ENCODE measurements at places on chromosomes 2 and 18. TPM values are rescaled to one million over a fixed set of nuclear protein-coding genes. Genes with fewer than 3 reads are reported as not detected.

DNA sequence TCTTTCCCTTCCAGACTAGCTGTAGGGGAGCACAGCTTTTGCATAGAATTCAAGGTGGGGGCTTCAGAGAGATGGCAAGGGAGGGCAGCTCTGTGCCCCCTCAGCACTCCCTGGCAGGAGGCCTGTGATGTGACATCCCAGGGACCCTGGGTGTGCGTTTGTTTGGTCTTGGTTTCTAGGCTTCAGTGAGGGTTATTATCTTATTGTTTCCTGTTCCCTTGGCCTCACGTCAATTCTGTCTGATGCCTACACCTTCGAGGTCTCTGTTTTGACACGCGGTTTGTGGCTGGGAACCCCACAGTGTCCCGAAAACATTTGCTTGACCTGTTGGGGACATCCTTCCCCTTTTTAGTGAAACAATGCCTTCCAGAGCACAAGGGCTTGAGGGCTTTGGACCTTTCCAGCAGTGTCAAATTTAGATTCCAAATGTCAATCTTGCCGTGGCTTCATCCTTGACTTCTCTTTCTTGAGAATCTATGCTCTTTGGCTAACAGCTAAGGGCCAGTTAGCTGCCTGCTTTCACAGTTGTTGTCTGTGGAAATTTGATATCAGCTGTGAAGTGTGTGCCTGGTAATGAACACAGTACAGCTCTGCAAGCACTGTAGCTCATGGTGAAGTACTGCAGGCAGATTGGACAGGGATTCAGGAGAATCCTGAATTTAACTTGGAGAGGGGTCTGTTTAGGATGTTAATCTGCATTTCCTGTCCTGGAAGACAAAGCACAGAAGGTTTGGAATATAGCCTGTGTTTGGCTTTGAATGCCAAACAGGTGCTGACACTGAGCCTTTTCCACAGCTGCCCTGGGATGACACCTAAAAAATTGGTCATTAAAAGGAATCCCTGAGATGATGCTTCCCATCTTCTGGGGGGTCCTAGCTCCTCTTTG is 108.2 kb upstream of the CXCR4 start:
- no peak overlapping the region for H3K27ac ChIP-seq
- no peaks in the 10 kb centered on the region for H3K4me1 ChIP-seq
- peaks cover 7% of the 10 kb centered on the region for H3K27me3 ChIP-seq
- no peak overlapping the region for H3K4me3 ChIP-seq
- no peaks in the 10 kb centered on the region for H3K36me3 ChIP-seq

- H3K4me3 ChIP-seq: no peak overlapping the region
- H3K27me3 ChIP-seq: no peaks in the 10 kb centered on the region
- no peaks in the 10 kb centered on the region for H3K4me1 ChIP-seq
- DNase-seq: no peak
- no peak overlapping the region for H3K27ac ChIP-seq
Observed at GRCh38 chr2:119206201-119206600, 17.4 kb upstream of the STEAP3 start.

- peak; percentile 58 for DNase-seq
- peak overlapping the region; percentile 41 for H3K4me3 ChIP-seq
- H3K27ac ChIP-seq: no peak overlapping the region
- peaks cover 10% of the 10 kb centered on the region for H3K4me1 ChIP-seq
- no peaks in the 10 kb centered on the region for H3K36me3 ChIP-seq
- H3K27me3 ChIP-seq: peaks cover 55% of the 10 kb centered on the region
Observed at GRCh38 chr2:236177604-236177966, 9.4 kb upstream of the GBX2 start.

- H3K36me3 ChIP-seq: no peaks in the 10 kb centered on the region
- no peak overlapping the region for H3K4me3 ChIP-seq
- H3K27ac ChIP-seq: no peak overlapping the region
- DNase-seq: no peak
- no peaks in the 10 kb centered on the region for H3K4me1 ChIP-seq
Observed at GRCh38 chr2:107380912-107381311, 445.8 kb upstream of the RGPD4 start.

DNA sequence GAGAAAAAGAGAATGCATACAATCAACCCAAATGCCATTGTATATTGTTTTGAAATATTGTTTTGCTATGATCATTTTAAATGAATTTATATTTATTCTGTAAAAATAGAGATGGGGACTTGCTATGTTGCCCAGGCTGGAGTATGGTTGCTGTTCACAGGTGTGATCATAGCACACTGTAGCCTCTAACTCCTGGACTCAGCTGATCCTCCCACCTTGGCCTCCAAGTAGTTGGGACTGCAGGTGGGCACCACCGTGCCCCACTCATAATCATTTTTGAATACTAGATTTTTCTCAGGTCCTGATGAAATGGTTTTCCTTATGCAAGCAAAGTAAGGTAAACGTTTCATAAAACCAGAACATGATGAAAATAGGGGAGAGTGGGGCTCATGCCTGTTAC is 46.3 kb downstream of the TMEM17 start:
- H3K27me3 ChIP-seq: no peaks in the 10 kb centered on the region
- no peaks in the 10 kb centered on the region for H3K36me3 ChIP-seq
- H3K27ac ChIP-seq: no peak overlapping the region
- H3K4me3 ChIP-seq: no peak overlapping the region
- DNase-seq: no peak
- peaks cover 7% of the 10 kb centered on the region for H3K4me1 ChIP-seq

- H3K4me3 ChIP-seq: no peak overlapping the region
- no peak for DNase-seq
- H3K27ac ChIP-seq: no peak overlapping the region
- no peaks in the 10 kb centered on the region for H3K4me1 ChIP-seq
- H3K36me3 ChIP-seq: no peaks in the 10 kb centered on the region
Observed at GRCh38 chr2:111670776-111671175, 213.2 kb downstream of the ANAPC1 start.

DNA sequence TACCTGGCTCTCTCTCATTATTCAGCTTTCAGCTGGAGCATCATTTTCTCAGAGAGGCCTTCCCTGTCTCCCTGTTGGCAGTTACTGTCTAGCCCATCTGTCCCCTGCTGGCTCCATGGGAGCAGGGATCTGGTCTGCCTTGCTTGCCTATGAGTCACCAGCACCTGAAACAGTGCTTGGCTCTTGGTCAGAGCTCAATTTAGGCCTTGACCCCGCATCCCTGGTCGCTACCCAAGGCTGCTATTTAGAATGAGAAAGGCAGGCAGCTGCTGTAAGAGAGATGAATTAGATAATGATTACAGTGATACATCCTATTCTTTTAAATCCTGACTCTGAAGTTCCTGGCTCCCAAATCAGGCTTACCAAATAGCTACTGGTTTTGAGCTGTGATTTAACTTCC is 32.9 kb downstream of the KCNE4 start:
- no peak for DNase-seq
- no peaks in the 10 kb centered on the region for H3K36me3 ChIP-seq
- no peaks in the 10 kb centered on the region for H3K4me1 ChIP-seq
- H3K27ac ChIP-seq: no peak overlapping the region
- H3K4me3 ChIP-seq: no peak overlapping the region

- no peak for DNase-seq
- H3K4me3 ChIP-seq: no peak overlapping the region
- no peaks in the 10 kb centered on the region for H3K27me3 ChIP-seq
- no peaks in the 10 kb centered on the region for H3K36me3 ChIP-seq
- H3K27ac ChIP-seq: no peak overlapping the region
Observed at GRCh38 chr2:180291060-180291459, 284.0 kb upstream of the CWC22 start.

Gene NEU2
- total RNA-seq: not detected

DNA sequence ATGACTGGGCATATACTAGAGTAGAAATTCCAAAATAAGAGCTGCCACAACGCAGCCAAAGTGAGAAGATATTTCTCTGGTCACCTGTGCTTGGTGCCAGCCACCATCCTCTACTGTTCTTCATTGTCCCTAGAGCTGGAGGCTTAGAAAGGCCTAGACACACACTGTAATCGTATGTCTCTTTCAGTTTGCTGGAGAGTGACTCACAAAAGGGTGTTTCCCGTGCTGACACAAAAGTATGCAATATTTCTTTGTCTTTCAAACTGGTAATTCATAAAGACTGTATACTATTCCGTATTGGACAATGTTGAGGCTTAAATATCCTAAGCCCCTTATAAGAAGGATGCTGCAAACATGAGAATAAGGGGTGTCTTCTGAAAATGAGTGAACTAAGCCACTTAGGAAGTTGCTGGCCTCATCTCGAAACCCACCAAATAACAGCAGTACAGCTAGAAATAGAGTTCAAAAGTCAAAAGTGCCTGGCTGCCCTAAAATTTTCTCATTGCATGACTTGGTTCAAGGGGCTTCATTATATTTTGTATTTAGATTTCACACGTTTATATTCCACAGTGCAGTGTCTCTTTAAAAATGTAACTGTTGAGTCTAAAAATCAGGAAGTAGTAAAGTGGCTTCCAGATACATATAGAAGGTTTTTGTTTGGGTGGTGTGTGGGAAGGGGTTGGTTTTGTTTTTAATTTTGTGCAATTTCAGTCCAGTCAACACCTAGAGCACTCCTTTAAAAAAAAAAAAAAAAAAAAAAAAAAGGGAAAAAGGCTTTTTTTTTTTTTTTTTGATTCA is 601.1 kb downstream of the ARHGAP15 start:
- H3K27me3 ChIP-seq: no peaks in the 10 kb centered on the region
- no peak overlapping the region for H3K27ac ChIP-seq
- no peak for DNase-seq
- no peak overlapping the region for H3K4me3 ChIP-seq
- H3K36me3 ChIP-seq: no peaks in the 10 kb centered on the region
- no peaks in the 10 kb centered on the region for H3K4me1 ChIP-seq

- no peak for DNase-seq
- no peaks in the 10 kb centered on the region for H3K27me3 ChIP-seq
- no peaks in the 10 kb centered on the region for H3K4me1 ChIP-seq
- no peaks in the 10 kb centered on the region for H3K36me3 ChIP-seq
- H3K27ac ChIP-seq: peak overlapping the region; percentile 63
Observed at GRCh38 chr18:56139372-56139771, 499.0 kb downstream of the TXNL1 start.

GRCh38 chr2:30178618-30179434 is 32.0 kb downstream of the YPEL5 start:
- no peaks in the 10 kb centered on the region for H3K36me3 ChIP-seq
- H3K27me3 ChIP-seq: no peaks in the 10 kb centered on the region
- peak; percentile 44 for DNase-seq
- H3K4me1 ChIP-seq: peaks cover 30% of the 10 kb centered on the region
- H3K4me3 ChIP-seq: no peak overlapping the region

DNA sequence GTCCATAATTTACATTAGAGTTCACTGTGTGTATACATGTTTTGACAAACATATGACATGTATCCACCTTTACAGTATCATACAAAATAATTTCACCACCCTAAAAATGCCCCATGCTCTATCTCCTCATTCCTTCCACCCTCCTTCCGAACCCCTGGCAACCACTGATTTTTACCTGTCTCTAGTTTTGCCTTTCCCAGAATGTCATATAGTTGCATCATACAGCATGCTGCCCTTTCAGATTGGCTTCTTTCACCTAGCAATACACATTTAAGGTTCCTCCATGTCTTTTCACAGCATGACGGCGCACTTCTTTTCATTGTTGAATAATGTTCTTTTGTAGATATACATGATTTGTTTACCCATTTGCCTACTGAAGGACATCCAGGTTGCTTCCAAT is 10.4 kb downstream of the LRPPRC start:
- no peak for DNase-seq
- peaks cover 3% of the 10 kb centered on the region for H3K4me1 ChIP-seq
- H3K27me3 ChIP-seq: no peaks in the 10 kb centered on the region
- no peak overlapping the region for H3K27ac ChIP-seq
- no peak overlapping the region for H3K4me3 ChIP-seq

DNA sequence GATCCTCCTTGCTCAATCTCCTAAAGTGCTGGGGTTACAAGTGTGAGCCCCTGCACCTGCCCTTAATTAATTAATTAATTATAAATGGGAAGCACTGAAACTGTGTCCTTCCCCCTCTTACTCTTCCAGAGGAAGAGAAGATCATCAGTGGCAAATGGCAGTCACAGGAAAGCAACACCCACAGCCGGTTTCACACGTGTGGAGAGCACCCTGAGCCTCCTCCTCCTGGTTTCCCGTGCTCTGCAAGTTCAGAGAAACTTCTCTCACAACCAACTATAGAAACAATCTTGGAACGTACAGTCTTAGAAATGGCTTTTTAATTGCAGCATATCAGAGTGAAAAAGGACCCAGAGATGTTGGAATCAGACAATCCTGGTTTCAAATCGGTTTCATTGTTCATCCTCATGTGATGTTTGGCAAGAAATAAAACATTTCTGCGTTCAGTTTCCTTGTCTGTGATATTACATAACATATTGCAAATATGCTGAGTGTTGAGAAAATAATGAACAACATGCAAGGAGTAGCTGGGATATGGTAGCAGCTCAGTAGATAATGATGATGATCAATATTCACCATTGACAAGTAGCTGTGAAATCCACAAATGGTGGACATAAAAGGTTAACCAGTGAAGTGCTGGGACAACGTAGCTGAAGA is 141.0 kb upstream of the KCTD1 start:
- no peak overlapping the region for H3K4me3 ChIP-seq
- H3K4me1 ChIP-seq: no peaks in the 10 kb centered on the region
- no peak for DNase-seq
- no peak overlapping the region for H3K27ac ChIP-seq
- no peaks in the 10 kb centered on the region for H3K36me3 ChIP-seq
- no peaks in the 10 kb centered on the region for H3K27me3 ChIP-seq

- peaks cover 5% of the 10 kb centered on the region for H3K27me3 ChIP-seq
- no peak overlapping the region for H3K4me3 ChIP-seq
- H3K36me3 ChIP-seq: no peaks in the 10 kb centered on the region
Observed at GRCh38 chr2:112724591-112725525, 4.0 kb downstream of the NT5DC4 start.

- no peaks in the 10 kb centered on the region for H3K4me1 ChIP-seq
- H3K4me3 ChIP-seq: no peak overlapping the region
- no peaks in the 10 kb centered on the region for H3K27me3 ChIP-seq
- no peak overlapping the region for H3K27ac ChIP-seq
Observed at GRCh38 chr2:197052356-197052755, 125.8 kb upstream of the PGAP1 start.

Gene LHCGR
- total RNA-seq: 1.3 TPM

Gene IL1A
- not detected for total RNA-seq

Gene ZNF804A
- not detected for total RNA-seq

Gene REL
- 6.3 TPM for total RNA-seq
